Thoracic aorta (tissue), 2 donors: ENCODE measurements at places on chromosomes 3 and 15. TPM values are rescaled to one million over a fixed set of nuclear protein-coding genes. Genes with fewer than 3 reads are reported as not detected.

ZKSCAN7 gene
- 5.4 TPM for total RNA-seq

EPHB3 gene
- total RNA-seq, result 2.8 TPM

RTP3 gene
- total RNA-seq, result not detected

- DNase-seq, result no peak
Measured at GRCh38 chr3:46948830-46949671, 27.5 kb downstream of the CCDC12 start.

DNA sequence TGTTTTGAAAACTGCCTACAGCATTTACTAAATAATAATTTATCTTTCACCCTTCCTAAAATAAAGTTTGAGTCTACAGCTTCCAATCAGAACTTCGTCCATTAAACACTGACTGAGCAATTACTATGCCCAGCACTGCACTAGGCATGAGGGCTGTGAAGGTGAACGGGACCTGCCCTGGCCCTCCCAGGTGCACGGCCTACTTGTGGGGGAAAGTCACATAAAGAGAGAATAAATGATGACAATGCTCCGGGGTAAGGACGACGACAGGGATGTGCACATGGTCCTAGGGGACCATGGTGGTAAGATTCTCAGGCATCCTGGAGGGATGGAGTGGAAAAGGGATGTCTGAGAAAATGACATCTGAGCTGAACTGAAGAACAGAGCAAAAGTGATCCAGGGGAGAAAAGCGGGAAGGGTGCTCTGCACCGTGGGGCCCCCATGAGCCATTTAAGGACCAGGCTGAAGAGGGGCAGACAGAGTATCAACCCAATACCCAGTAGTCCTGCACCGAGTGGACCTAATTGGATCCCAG, 11.5 kb downstream of the PLA2G4F start:
- no peak for DNase-seq

DNA sequence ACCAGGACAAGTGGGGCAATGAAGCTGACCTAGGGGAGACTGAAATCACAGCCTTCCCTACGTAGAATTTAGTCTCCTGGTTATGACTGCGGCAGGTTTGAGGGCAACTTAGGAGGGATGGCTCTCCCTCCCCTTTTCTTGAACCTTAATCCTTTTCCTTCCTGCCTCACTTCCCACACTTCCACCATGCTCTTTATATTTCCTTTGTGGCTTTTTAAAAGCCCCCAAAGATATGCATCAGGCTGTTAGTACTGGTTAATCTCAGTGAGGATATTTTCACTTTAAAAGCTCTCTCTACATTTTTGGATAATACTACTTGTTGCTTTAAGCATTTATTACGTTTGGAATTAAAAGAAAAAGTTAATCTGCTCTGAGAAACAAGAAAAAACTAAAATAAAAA, 339.2 kb downstream of the SOX2 start:
- no peak for DNase-seq

- no peak for DNase-seq
Measured at GRCh38 chr3:6779140-6779539, 81.8 kb upstream of the GRM7 start.

- no peak for DNase-seq
Measured at GRCh38 chr3:140424211-140424610, 253.7 kb upstream of the TRIM42 start.

- no peak for DNase-seq
Measured at GRCh38 chr3:12884186-12884680, 42.9 kb upstream of the RPL32 start.

DNA sequence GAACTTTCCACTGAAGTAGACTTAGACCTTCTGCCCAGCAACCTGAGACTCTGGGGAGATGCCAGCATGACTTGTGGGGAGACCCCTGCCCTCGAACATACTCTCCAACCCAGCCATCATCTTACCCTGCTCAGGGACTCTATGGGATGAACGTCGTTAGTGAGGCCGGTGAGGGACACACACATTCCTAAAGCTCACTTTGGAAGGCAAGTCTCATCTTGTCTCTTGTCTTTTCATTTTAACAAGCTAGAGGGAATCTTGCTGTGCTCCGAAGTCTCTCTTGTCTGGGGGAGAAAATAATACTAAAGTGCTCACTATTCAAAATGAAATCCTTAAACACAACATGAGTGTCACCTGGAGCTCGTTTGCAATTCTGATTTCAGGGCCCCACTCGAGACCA, 239.5 kb upstream of the HES1 start:
- no peak for DNase-seq

DNA sequence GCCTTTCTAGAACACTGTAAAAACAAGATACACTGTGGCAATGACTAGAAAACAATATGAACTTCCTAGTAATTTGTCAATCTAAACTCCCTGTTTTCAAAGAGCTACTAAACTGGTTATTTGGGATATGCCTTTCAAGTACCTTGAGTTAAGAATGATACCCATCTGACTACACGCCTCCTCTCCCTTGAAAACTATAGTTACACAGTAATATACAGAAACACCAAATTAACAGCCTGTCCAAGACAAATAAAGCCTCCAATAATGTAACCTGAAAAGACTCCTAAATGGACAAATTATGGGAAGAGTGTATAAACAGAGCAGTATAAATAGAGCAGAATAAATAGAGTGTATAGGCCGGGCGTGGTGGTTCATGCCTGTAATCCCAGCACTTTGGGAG, 70.1 kb downstream of the SMARCC1 start:
- no peak for DNase-seq

- no peak for DNase-seq
Measured at GRCh38 chr3:48070030-48070429, 53.8 kb upstream of the MAP4 start.

- DNase-seq, result no peak
Measured at GRCh38 chr3:15685927-15686326, 84.4 kb downstream of the BTD start.

- no peak for DNase-seq
Measured at GRCh38 chr3:150073513-150073912, 102.8 kb upstream of the PFN2 start.

DNA sequence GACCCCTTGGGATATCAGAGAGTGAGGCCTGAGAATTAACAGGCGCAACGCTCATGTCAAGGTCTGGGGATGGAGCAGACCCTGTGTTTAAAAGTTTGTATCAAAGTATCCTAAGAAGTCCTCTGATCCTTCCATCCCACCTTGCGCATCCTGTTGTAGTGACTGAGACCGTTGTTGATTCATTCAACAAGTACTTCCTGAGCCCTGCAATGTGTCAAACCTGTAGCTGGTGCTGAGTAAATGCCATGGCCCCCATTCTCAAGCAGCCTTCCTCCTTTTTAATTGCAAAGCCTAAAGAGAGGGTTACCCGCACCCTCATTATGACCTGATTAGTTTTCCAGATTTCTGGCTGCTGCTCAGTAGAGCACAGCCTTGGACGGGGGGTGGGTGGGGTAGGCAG, 46.4 kb downstream of the RPLP1 start:
- no peak for DNase-seq
